ENCODE measurements at places on chromosomes 11 and 22.

DNA sequence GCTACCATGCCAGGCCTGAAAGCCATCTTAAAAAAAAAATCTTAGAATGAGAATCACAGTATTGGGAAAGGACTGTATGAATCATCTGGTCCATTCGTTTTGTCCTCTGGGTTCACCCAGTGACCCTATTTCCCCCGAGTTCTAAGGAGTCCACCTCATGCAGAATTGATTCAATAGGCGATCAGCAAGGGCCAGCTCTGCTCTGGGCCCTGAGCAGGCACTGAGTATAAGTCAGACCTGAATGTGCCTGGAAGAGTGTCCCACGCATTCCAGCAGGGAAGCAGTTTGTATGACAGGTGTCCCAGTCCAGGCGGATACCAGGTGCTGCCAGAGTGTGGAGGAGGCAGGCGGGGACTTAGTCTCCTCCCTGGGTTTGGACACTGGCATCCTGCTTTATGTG, 883 bp upstream of the HMOX1 start:
- peak overlapping the region; percentile 73 for H3K4me3 ChIP-seq
- no peaks in the 10 kb centered on the region for H3K36me3 ChIP-seq
- peaks cover 20% of the 10 kb centered on the region for H3K4me1 ChIP-seq
- DNase-seq, result no peak

DNA sequence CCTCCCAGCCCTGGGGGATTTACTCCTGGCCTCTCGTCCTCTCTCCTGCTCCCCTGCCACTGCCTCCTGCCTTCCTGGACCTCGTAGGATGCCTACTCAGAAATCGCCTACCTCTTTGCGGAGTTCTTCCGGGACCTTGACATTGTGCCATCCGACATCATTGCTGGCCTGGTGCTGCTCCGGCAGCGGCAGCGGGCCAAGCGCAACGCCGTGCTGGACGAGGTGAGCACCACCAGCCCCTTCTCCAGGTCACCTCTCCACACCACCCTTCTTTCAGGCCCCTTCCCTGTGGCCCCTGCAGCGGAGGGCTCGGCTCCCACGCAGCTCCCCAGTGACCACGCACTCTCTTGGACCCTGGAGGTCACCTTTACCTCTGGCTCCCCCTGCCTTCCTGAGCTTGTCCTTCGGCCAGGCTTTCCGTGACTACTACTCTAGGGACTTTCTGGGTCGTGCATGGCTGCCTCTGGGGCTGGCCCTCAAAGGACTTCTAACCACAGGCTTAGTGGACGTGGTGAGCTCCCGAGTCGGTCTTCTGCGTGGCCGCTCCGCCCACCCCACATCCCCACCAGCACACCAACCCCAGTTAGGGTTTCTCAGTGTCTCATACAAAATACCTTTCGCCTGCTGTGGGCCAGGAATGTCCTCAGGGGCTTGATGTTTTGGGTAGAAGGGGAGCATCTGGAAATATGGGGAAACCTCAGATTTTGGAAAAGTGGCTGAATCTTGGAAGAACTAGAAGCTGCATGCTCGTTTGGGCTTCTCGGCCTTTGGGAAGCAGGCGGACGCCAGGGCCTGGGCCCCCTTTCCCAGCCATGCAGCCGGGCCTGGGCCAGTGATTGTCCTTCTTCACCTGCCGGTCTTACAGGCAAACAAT, 24.1 kb upstream of the MYRF start:
- H3K36me3 ChIP-seq, result no peaks in the 10 kb centered on the region
- peaks cover under 1% of the 10 kb centered on the region for H3K4me1 ChIP-seq
- DNase-seq, result no peak
- H3K27ac ChIP-seq, result no peak overlapping the region
- H3K27me3 ChIP-seq, result no peaks in the 10 kb centered on the region

DNA sequence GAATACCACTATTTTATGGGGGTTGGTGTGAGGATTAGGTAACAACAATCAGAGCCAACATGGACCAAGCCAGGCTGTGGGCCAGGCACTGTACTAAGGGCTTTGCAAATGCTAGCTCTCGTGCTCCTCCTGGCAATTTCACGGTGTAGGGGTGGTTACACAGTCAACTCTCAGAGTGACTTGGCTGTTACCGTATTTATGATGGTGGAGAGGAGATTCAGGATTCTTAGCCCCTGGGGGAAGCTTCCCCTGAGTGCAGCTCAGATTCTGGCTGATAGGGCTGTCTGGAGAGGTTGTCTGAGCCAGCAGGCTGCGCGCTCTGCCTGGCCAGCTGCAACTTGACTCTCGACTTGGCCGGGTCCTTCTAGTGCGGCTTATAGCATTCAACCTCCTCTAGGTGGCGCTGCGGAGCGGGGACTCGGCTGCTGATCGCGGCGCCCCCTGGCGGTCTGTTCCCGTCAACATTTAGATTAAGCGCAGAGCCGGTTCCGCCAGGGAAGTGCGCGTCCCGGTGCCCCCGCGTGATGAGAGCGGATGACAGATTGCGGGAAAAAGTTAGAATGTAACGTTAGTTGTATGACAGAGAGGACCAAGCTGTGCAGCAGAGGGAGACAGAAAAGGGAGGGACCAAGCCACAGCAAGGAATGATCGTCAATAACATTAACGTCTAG, 4.5 kb upstream of the NCF4 start:
- no peak overlapping the region for H3K27ac ChIP-seq
- peak overlapping the region; percentile 45 for H3K4me3 ChIP-seq
- peaks cover 40% of the 10 kb centered on the region for H3K4me1 ChIP-seq
- DNase-seq, result peak; percentile 91

GRCh38 chr11:94768602-94769541, 716 bp downstream of the AMOTL1 start:
- H3K4me1 ChIP-seq, result peaks cover 9% of the 10 kb centered on the region
- peak overlapping the region; percentile 82 for H3K4me3 ChIP-seq
- peaks cover 54% of the 10 kb centered on the region for H3K27me3 ChIP-seq
- H3K36me3 ChIP-seq, result no peaks in the 10 kb centered on the region
